ENCODE measurements at places on chromosomes 3 and 15.

DNA sequence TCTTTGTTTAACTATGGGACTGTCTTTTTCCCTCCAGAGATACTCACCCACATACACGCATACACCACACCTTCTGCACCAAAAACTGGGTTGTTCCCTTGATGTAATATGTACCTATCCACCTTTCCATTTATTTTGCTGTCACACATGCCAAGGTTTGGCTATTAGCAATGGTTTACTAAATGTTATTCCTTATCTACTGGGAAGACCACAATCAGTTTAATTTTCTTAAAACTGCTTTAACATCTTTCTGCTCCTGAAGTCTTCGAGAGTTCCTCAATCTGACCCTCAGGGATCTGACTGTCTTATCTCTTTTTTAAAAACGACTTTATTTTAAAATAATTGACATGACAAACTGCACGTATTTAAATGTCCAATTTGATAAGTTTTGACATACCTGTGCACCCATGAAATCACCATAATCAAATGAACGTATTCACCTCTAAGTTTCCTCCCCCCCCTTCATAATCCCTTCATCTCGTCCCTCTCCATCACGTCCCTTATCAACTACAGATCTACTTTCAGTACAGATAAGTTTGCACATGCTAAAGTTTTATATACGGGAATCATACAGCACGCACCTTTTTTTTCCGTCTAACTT lies 805 bp upstream of the TRPM7 start:
- DNase-seq = no peak

GRCh38 chr3:155079746-155080487 lies at the start of gene MME:
MME (plus strand) TSS chr3:155080319; CDS start chr3:155084168, 3,849 bp downstream.
- no peak for DNase-seq

DNA sequence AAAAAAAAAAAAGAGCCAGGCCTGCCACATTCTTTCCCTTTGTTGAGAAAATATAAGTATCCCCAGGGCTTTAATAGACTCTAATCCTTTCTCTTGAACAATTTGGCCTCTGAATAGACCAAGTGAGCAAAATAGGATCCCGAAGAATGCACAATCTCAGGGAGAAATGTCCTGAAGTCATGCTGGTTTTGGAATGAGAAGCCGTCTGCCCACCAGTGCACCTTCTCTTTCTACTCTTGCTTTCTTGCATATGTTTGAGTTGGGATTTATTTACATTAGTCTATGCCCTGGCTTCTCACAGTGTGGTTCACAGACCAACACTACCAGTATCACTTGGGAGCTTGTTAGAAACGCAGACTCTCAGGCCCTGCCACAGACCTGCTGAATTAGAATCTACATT lies 153.0 kb downstream of the ZNF621 start:
- DNase-seq = no peak

GRCh38 chr15:99125061-99125891 lies 20.4 kb downstream of the SYNM start:
- DNase-seq = no peak

DNA sequence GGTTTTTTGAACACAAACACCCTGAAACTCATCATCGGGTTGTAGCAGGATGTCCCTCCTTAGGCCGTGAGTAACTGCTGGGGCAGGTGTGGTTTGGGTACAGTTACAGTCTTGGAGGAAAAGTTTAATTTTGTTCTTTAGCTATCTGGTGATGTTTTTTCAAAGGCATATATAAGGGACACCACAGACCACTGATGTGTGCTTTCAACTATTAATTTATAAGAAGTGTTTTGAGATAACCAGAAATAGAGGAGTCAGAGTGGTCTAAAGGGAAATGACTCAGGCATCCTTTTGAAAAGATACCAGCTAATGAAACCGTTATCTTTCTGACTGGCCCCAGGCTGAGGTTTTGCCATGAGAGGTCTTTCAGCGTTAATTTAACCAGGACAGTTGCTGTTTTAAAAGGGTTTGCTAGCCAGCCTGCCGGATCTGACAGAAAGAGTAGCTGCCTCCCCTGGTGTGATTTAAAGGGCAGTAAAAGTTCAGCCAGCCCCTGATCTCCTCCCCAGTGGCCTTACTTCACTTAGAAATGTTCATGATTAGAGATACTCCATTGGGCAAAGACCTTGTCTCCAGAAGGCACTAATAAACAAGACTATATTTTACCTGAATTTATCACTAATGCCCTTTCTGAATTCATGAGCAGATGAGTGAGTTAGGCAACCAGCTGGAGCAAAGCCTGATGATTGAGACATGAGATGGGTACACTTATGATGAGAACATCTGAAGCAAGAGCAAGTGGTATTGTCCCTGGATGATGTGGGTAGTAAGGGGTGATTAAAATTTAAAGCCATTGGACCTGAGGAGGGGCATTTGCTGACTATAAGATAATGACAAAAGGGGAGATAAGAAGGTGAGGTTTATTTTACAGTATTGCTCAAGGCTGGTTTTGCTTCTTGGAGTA lies 482.5 kb upstream of the TBL1XR1 start:
- no peak for DNase-seq

DNA sequence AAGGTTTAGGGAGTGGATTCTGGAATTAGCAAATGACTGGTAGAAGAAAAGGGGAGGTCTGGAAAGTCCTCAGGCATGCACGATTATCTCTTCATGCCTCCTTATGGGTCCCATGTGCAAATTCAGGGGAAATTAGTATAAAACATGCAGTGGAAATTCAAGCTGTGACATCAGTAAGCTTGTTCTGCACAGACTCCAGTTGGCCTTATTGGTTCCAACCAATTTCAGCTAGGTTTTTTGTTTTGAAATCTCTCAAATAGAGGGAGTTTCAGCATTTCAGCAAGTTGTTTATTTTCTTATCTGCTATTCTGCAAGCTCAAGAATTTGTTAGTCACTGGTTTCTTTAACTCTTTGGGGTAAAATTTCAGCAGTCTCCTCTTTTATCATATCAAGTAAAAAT lies 774 bp upstream of the TMCO5A start:
- DNase-seq = no peak

GRCh38 chr15:69026355-69026754 lies 11.9 kb downstream of the NOX5 start:
- DNase-seq = no peak

- DNase-seq = peak; percentile 98
These were observed 84.8 kb downstream of the SMAD3 start for GRCh38 chr15:67150023-67150860.

DNA sequence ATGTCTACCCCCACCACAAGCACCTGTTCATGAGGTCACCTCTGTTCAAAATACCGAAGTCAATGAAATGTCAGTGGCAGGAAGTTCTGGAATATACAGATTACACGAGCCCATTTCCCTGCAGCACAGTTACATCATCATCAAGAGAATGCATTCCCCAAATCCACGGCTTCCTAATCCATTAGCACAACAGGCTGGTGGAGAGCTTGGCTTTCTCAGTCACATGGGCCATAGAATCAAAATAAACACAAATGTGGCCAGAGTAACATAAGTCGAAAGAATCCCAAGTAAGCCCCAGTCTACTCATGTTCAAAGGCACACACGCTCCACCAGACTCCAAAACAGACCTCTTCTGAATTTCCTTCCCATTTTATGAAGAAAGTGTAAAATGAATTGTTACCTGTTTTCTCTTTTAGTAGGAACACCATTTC lies 419.3 kb downstream of the MAGI1 start:
- no peak for DNase-seq

DNA sequence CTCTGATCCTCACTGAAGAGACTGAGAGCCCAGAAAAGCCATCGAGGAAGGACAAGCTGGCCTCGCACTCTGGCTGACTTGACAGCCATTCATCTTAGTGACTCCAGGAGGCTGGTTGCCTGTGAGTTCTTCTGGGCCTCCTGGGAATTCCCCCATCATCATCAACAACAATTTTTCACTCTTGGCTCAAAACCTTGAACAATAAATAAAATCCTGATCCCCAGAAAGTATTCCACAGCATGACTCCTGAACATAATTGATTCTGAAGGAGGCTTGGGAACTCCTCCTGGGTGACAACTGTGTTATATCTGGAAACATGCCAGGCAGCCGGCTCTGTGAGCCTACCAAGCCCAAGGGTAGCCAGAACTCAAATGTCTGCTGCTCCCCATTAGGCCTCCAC lies 188.6 kb downstream of the SHQ1 start:
- DNase-seq = no peak

DNA sequence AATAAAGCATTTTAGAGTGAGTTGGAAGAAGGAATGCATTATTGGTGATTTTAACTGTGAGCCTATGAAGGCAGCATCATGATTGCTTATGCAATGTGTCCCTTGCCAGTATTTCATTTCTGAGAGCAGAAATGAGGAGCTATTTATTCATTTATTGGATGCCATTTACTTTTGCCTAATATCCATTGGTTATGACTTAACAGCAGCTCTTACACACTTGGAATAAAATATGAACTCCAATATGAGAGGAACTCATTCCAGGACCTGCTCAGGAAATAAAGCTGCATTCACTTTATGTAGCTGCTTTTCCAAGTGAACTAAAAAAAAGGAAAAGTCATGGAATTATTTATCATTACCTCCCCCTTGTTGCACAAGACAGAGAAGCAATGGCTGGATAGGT lies 280.1 kb downstream of the LRTM1 start:
- DNase-seq = no peak

DNA sequence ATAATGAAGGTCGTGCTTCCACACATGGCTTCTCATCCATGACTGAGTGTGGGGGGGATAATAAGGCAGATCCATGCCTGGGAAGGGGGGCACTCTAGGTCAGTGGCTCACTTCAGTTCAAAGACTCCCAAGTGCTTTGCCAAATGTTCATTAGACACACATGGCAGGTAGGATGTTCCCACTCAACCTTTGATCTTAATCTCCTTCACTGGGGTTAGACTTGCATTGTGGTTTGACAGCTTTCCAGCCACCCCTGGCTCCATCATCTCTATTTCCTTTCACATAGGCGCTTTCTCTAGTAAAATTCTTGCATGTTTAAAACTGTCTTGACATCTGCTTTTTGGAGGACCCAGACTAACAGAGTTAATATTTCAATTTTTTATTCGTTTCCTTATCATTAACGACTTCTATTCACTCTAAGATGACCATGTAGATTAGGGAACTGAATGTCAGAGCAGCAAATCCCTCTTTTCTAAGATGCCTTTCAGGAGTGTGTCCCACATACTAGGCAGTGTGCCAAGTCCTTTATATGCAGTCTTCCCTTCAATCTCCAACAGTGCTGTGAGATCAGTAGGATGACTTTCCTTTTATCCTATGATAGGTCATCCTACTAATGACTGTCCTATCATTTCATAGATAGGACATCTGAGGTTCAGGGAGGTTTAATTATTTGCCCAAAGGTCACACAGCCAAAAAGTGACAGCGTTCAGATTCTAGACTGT lies 57.9 kb downstream of the BTD start:
- DNase-seq = no peak

DNA sequence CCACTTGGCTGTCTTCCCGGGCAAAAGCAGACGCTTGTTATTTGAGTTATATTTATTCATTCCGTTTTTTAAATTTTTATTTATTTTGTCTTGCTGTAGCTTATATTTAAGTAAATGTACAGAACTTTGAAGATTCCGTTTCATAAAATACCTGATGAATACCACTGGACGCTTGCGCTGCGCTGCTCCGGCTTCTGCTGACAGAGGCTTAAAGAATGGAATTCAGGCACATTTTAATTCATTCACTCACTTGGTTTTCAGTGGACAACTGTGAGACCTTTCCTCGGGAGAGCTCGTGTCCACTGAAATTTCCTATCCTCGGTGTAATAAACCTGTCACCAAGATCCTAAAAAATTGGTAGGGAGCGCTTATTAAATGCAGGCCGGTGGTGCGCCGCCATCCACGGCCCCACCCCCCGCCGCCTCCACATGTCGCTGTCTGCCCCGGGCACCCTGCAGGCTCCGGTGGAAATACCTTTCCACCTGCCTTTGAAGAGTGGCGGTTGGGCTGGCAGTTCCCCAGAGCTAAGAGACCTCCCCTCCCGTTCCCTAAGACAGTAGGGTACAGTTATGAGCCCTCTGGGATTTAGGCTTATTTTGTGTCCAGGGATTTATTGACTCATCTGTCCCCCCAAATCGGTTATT lies 62.5 kb upstream of the UBE2E1 start:
- no peak for DNase-seq

- no peak for DNase-seq
These were observed 195.8 kb downstream of the PLCH1 start for GRCh38 chr3:155549087-155549486.

DNA sequence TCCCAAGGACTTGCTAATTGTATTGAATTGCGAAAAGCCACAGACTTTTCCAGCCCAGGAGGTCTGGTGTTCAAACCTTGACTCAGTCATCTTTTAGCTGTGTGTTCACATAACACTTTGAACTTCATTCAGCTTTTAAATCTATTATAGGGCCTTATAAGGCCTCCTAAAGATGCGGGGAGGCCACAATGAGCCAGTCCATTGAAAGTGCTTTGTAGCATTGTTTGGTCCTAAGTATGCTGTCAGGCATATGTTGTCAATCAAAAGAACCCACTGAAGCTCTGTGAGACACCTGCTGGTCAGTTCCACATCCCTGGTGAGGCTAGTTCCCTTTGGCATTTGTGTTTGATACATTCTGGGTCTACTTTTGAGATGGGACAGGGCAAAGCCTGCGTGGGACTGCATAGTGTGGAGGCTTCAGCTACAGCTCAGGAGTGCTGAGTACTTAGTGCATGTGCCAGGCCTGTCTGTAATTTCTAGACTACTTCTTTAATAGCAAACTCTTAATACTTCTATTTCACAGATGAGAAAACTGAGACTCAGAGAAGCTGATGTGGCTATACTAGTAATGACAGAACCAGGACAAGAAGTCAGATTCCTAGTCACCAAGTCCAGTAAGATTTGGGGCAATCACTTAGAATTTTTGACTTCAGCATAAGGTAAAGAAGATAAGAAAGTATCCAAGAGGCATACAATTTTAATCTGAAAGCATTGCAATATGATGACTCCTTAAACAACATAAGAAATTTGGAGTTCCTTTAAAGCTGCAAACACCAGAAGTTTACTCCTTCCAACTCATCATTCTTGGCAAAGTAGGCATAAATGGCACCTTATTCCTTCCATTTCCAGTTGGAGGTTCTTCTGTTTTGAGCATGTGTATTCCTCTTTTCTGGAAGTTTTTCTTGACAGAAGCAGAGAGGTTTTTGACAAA lies 213.0 kb downstream of the PDCD6IP start:
- peak; percentile 8 for DNase-seq

DNA sequence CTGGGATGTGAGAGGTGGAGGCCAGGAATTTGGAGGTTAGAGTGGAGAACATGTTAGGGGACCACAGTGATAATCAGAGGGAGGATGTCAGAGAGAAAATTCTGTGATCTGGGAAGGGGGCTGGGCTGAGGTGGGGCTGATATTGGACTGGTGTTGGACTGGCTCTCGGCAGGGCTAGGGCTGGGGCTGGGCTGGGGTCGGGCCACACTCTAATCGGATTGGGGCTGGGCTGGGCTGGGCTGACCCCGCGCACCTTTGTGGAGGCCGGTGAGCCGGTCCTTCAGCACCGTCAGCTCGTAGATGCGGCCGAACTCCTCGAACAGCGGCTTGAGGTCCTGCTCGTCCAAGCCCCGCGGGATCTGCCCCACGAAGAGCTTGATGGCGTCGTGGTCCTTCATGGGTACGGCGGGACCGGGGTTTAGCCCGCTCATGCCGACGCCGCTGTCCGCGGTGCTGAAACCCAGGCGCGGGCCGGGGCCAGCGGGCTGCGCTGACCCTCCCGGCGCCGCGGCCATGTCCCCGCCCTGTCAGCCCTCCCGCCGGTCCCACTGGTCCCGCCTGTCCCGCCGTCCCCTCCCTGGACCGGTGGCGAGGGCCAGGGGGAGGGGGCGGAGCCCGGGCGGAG lies 485 bp downstream of the CELF6 start:
- DNase-seq = no peak

GRCh38 chr3:8665407-8665896 lies 20.9 kb upstream of the SSUH2 start:
- DNase-seq = no peak

- no peak for DNase-seq
These were observed 26.0 kb upstream of the MAP4 start for GRCh38 chr3:48042071-48042760.

GRCh38 chr3:64584179-64584578 lies 103.6 kb downstream of the ADAMTS9 start:
- DNase-seq = no peak

Data from Panc1 (cell line).